ENCODE measurements at places on chromosomes 12 and 14.
A peak's percentile ranks its signal among the peaks of the same experiment; 100 is the strongest.

- no peak for DNase-seq
Measured at GRCh38 chr14:61876362-61877034, 114.3 kb downstream of the SNAPC1 start.

DNA sequence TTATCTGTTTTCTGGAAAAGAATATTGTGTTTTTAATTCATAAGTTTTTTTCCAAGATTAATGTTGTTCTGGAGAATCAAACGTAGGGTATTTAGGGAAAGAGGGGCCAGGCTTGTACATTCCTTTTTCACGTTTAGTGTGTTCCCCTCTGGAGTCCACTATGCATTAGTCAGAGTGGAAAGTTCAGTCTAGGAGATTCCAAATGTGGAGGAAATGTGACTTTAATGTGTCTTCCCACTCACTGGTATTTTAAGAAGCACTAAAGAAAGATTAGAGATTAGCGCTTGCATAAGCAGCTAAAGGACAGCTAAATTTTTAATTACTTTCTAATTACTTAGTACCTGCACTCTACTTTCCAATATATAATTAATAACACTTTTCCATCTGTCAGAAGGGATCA, 4.4 kb upstream of the PDE6H start:
- no peak for DNase-seq

DNA sequence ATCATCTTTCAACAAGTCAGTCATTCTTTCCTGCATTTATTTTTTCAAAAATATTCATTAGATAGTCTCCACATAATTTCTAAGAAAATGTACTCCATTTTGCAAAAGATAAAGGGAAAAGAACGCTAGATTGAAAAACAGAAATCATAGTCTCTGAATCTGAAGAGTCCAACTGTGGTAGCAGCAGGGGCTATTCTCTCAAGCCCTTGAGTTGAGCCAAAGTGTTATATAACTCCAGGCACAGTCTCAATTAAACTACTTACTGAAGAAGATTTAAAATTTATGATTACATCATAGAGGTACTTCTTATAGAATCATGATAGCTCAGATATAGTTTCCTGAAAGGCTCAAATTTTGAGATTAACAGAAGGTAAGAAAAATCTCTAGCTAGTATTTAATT, 5.8 kb downstream of the LDHB start:
- DNase-seq: no peak

- peak; percentile 61 for DNase-seq
Measured at GRCh38 chr14:44029933-44030332, 477.1 kb downstream of the FSCB start.

GRCh38 chr14:100846309-100846859, 20.5 kb downstream of the MEG3 start:
- no peak for DNase-seq

GRCh38 chr12:89354612-89355067, 2.3 kb upstream of the DUSP6 start:
- no peak for DNase-seq

GRCh38 chr12:18837025-18837424, 99.1 kb downstream of the CAPZA3 start:
- no peak for DNase-seq

DNA sequence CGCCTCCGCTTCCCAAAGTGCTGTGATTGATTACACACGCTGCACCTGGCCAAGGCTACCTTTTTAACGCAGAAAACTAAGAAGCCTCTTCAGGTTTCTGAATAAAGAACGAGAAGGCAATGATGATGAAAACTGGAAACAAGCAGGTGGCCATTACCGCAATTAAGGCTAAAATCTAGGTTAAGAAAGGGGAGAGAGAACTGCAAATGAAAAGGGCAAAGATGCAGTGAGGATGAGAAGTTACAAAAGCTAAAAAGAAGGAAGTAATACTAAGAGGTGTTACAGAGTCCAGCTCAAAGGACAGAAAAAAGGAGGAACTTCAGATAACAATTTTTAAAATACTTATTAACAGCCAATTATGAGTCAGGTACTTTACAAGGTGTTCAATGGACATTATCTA, 79.7 kb downstream of the DUSP16 start:
- no peak for DNase-seq

DNA sequence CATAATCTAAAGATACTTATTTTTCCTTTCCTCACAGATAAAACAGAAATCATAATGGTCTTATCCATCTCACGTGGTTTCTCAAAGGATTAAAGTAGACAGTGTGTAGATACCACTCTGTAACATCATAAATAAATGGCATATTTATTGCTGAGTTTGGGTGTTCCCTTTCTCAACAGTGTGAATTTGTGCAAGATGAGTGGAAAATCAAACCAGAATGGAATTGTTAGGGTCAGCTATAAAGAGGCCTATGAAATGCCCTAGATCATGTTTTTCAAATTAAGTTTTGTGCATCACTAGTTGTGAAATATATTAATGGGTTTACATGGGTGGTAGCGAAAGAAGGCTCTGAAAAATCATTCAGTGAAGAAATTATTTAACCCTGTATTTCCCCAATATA, 216.3 kb upstream of the GARIN6 start:
- no peak for DNase-seq

DNA sequence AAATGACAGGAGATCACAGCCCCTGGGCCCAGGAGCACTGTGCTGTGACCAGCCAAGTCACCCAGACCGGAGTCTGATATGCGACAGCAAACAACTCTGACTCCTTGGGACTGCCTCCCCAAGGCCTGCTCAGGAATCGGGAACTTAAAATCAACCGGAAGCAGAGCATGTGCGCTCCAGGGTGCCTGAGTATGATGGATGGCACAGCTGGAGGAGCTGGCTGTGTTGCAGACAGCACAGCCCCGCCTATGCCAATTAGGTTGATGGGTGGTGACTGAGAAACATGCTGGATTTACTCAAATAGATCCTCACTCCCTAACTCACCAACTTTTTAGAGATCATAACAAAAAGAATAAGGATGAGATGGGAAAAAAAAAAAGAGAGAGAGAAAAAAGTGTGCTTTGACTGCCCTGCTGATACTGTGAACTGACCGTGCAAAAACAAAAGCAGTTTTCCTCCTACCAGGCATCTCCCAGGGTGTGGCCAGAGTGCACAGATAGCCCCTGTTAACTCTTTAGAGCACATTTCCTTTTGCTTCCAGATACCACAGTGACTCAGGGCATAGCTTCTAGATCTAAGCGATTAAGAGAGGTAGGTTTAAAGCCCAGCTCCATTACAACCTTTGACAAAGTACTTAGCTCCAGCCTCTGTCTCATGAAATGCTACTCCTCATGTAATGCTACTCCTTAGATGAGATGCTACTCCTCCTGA, 27.4 kb upstream of the STON2 start:
- DNase-seq: no peak

- DNase-seq: no peak
Measured at GRCh38 chr12:1339618-1340319, 254.6 kb downstream of the FBXL14 start.

DNA sequence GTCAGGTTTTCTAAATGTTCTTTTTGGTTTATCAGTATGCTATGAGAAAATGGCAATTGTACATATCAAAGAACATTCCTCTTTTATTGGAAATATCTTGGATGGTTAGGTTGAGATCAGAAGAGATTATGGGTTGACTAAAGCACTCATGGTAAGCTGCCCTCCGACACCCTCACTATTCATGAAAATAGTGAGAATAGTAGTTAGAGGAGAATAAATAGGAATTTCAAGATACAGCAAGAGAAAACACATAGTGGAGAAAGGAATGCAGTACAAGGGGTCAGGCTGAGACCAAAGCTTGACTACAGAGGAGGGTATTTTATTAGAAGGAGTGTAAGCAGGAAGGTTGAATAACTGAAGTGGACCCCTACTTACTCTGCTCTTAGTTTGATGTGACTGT, 112.5 kb downstream of the PTPRQ start:
- DNase-seq: no peak

- no peak for DNase-seq
Measured at GRCh38 chr12:97005174-97005573, 98.1 kb downstream of the NEDD1 start.

GRCh38 chr12:6786416-6787094, 2.8 kb upstream of the CD4 start:
- DNase-seq: no peak

DNA sequence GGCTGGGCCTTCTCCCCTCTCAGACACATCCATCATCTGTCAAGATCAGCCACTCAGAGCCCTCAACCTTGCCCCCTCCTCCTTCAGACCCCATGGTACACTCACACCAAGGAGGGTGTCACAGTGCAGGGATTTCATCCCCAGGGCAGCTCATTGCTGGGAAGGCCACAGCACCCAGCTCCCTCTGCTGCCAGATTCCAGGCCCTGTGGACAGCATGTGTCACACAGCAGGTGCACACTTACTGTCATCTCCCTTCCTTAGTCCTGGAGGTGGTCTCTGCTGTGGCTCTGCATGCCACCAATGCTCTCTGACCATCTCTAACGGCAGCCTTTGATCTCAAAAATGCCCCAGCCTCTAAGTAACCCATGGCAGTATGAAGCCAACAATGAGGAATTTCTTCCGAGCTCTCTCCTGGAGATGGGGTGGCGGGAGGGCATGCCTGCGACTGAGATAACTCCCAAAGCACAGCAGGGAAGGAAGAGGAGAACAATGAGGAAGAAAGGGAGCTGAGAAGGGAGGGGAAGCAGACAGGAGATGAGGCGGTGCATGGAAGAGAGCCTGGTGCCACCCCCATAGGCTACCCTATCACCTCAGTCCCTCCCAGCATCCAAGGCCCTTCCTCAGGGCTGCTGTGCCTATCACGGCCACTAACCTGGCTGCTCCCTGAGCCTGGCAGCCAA, 101.0 kb downstream of the SINHCAF start:
- no peak for DNase-seq

GRCh38 chr12:91272461-91273063, 89.9 kb upstream of the DCN start:
- no peak for DNase-seq

GRCh38 chr12:104207416-104208205, 8.0 kb upstream of the TXNRD1 start:
- no peak for DNase-seq

DNA sequence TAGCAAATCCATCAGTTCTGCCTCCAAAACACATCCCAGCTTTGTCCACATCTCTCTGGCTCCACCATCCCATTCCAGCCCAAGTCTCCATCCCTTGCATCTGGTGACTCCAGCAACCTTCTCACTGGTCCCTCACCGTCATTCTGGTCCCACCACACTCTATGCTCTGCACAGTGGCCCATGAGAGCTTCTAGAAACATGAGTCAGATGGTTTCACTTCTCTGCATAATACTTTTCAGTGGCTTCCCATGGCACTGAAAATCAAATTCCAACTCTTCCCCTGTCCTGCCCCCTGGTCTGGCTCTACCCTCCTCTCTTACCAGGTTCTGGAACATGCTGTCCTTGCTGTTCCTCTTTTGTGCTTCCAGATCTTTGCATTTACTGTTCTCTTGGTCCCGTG, 17.2 kb upstream of the C12orf76 start:
- no peak for DNase-seq

DNA sequence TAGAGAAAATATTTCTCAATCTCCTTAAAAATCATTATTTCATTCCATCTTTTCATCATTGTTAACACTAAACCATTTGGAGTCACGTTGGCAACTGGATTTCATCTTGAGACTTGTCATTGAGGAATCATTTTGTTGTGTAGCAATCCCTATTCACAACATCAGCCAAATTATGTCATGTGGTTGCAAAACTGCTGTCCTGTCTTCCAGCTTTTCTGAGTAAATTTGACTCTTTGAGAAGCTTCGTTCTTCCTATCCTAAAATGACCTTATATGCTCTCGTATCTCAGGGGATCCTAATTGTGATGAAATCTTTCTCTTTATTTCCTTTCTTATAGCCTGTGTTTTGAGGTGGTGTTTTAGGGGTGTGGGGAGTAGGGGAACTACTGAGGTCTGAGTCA, 30.6 kb upstream of the KICS2 start:
- DNase-seq: peak; percentile 61

DNA sequence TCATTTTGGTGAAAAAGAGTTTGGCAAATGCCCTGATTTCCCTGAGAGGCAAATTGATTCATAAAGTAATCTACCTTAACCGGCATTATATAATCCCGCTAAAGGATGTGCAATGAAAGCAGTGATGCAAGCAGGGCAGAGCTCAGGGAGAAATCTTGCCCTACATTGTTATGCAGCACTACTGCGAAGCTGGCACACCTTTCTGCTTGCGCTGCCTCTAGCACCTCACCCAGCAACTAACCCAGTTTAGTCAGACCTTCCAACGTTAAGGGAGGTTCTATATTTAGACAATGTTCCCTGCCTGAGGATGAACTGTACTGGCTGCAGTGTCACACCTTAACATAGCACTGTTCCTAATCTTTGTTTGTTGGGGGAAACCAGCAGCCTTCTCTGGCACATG, 60.8 kb upstream of the CCDC196 start:
- no peak for DNase-seq

DNA sequence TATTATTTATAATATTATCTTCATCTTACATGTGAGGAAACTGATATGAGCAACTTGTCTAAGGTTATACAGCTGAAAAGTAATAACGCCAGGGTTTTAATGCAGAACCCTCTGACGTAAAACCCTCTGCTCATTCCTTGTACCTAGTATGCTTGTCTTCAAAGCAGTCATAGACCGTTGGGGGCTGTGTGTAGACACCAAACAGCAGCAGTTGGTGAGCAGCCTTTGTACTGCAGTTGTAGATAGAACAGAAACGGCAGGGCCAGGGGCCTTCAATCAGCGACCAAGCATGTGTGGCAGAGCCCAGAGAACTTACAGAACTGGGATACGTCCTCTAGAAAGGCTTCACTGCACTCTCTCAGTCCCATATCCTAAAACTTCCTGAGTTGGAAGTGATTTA, 28.1 kb downstream of the EVL start:
- DNase-seq: no peak

GRCh38 chr12:89901906-89902642, 193.4 kb upstream of the ATP2B1 start:
- no peak for DNase-seq

DNA sequence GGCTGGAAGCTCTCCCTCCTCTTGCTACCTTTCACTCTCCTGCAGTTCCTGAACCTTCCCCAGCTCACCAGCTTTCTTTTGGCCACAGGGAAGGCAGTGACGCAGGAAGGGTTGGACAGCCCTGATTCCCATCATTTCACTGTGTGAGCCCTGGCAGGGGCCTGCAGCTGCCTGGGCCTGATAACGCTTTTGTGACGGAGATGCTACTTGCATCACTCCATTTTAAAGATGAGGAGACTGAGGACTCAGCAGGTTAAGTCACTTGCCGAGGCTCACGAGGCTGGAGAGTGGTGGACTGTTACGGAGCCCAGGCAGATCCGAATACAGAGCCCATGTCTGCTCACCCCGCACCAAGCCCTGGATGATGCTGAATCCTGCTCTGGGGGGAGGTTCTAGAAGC, 145.3 kb downstream of the RBM19 start:
- no peak for DNase-seq

DNA sequence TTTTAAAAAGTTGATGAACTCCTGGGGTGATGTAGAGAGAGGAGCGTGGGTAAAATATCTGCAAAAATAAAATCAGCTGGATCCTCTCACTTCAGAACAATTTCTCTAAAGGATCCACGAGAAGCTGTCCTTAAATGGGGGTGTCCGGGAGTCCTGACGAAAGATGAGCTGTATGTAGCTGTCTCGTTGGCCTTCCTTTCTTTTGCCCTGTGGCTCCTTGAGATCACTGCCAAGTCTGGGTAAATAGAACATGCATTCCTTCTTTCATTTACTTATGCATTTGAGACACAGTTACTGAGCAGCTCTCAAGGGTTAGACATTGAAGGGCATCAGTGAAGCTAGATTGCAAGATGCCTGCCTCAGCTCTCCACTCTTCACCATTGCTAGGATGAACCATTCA, 35.2 kb upstream of the TXNRD1 start:
- no peak for DNase-seq

GRCh38 chr12:104464899-104465298, 8.2 kb downstream of the CHST11 start:
- no peak for DNase-seq

All from fibroblast of upper back skin (primary cell).